ENCODE measurements at places on chromosomes 7 and 10. TPM values are rescaled to one million over a fixed set of nuclear protein-coding genes. Genes with fewer than 3 reads are reported as not detected.

DNA sequence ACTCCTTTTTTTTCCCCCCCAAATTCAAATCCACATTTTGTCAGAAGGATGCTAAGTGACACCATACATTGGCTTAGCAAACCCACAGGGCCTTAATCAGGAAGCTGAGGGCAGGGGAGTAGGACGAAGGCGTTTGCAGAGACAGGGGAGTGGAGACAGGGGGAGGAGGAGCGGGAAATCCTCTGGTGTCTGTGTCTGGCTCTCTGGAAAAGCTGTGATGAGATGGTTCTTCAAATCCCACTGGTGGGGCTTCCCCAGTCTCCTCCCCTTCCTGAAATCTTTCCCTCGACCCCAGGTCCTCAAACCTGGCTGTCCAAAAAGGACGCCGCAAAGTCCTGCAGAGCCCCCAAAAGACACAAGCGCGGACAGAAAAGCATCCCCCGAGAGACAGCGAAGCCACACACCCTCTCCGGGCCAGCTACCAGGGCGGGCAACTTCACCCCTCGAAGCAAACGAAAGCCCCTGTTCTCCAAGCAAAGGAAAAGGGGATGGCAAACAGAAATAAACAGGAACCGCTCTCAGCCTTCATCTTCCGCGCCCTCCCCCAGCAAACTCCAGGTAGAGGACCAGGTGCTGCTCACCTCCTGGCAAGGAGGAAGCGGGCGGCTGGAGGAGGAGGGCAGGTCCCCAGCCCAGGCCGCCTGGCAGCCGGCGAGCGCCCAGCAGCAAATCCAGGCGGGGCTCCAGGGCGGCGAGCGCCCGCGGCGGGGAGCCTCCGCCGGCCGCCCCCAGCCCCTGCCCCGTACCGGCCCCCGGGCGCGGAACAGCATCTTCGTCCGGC lies 520 bp downstream of the ELAPOR2 start:
- no peak for DNase-seq

- no peak for DNase-seq
Measured at GRCh38 chr7:74475987-74476350, 22.3 kb downstream of the GTF2IRD1 start.

- DNase-seq = no peak
Measured at GRCh38 chr10:132563485-132564248, 26.1 kb downstream of the INPP5A start.

GRCh38 chr7:32893207-32893524 lies 1.6 kb upstream of the KBTBD2 start:
- DNase-seq = no peak

DNA sequence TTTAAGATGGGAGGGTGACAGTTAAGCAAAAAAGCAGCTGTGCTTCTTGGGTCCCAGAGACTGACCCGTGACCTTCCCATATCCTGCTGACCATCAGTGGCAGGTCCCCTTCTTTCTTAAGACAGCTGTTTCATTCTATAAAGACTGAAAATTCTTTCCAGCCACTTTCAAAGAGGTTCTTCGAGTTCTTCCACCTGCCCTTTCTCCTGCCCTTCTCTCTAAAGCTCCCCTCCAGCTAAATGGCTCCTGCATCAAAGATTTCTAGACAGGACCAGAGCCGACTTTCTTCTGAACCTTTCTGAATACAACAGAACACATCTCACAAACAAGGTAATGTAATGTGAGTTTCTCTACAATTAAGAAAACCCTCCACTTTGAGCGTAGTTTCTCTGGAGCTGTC lies 180.8 kb downstream of the SFMBT2 start:
- no peak for DNase-seq

DNA sequence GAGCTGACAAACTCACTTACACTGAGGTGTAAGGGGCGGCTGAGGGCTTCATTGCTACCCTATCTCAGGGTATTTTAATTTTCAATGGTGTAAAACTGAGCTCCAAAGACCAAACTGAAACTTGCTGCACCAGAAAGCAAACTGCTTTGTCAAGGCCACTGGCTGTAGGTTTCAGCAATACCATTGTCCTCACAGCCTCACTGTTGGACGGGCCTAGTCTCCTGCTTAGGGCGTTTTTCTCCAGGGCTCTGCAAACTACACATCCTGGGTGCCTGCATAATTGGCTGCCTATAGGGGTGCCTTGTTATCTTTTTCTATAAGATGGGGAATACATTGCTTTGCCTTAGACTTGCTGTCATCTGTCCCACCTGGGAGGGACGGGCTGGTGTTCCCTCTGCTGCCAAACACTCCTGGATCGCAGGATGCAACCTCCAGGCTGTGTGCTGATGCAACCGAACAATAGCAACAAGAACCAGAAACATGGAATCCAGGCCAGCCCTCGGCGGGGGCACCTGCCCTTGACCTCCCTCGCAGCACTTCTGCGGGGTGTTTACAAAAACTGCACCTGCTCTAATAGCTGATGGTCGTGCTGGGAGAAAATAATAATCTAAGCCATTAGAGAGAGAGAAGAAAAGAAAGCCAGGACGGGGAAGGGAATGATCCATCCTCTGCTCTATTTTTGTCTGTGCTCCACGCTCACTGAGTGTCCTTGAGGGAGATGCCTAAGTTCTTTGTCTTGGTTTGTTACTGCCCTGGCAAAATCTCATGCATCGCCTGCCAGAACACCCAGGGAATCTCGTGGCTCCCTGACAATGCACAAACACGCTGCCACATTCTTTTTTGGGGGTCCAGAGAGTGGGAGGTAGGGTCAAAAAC lies 104.5 kb downstream of the GALNT17 start:
- DNase-seq = no peak

The LIPN gene
- not detected for total RNA-seq

The TMEM139 gene
- 2.1 TPM for total RNA-seq

The SSBP1 gene
- 124 TPM for total RNA-seq

The AKR1D1 gene
- total RNA-seq = not detected

The OR2A2 gene
- not detected for total RNA-seq

The LEP gene
- not detected for total RNA-seq

The TMEM140 gene
- total RNA-seq = 9.2 TPM

The CCDC201 gene
- total RNA-seq = not detected
